ENCODE measurements at places on chromosomes 3 and 15.

- H3K4me1 ChIP-seq = peaks cover 26% of the 10 kb centered on the region
- no peak for DNase-seq
- peak overlapping the region; percentile 79 for H3K27ac ChIP-seq
- H3K36me3 ChIP-seq = no peaks in the 10 kb centered on the region
- no peaks in the 10 kb centered on the region for H3K27me3 ChIP-seq
These were observed 127.7 kb downstream of the SHQ1 start for GRCh38 chr3:72720566-72720965.

DNA sequence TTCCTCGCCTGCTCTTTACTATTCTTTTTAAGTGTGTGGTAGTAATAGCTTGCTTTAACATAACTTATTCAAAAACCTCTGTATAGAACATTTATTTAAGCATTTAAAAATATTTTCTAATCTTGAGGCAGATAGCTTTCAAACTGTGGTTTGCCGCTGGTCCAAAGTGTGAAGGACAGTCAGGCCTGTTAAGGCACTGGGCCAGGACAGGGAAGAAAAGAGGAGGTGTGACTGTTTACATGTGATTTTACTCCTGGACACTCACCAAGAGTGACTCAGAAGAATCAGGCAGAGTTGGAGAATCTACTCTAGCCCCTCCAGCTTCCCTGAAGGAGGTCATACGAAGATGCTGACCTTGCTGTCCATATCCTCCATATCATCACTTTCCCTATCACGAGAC is 44.7 kb downstream of the CEP152 start:
- H3K4me3 ChIP-seq = no peak overlapping the region
- H3K4me1 ChIP-seq = peaks cover 4% of the 10 kb centered on the region
- no peak for DNase-seq
- no peak overlapping the region for H3K27ac ChIP-seq
- H3K27me3 ChIP-seq = no peaks in the 10 kb centered on the region

DNA sequence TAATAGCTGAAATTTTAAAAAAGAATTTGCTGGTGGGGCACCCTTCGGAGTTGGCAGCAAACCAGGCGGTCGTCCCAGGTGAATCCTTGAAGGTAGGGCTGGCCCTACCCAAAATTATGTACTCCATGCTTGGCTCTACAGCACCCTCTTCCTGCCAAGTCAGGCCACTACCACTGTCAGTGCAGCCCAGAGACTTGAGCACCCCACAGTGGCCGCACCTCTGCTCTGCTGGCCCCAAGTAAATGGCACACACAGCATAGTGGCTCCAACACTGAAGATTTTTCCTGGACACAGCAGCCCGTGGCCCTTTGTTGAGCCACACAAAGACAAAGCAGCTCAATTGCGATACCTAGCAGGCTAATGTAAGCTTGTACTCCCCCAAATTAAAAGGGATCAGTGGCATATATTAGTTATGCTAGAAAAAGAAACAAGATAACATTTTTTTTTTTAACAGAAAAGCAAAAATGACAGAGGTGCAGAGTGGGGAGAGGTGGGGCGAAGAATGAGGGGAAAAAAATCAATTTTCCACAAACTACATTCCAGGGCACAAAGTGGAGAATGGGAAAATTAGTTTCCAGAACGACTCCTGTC is 250.5 kb downstream of the UACA start:
- H3K4me1 ChIP-seq = peaks cover 4% of the 10 kb centered on the region
- no peaks in the 10 kb centered on the region for H3K27me3 ChIP-seq
- H3K4me3 ChIP-seq = no peak overlapping the region
- H3K36me3 ChIP-seq = no peaks in the 10 kb centered on the region
- H3K27ac ChIP-seq = no peak overlapping the region

DNA sequence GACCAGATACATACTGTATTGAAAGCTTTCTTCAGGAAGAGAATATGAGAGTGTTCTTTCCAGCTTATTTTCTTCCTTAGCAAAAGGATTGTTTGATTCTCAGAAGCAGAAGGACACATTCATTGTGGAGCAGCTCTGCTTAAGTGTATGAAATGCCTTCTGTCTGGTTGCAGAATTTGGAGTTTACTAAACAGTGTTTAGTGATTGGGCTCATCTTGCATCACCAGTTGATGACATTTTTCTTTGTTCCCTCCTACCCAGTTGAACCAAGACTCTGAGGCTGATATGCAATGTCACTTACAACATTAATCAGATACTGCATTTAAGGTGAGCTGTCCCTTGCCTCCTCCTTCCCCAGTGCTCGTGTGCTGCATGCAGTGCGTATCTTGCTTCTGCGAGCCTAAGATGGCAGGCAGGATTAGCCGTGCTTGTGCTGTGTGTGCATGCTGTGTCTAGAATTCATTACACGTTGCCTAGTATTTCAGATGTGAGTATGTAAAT is 18.4 kb downstream of the ZBTB38 start:
- peak overlapping the region; percentile 73 for H3K27ac ChIP-seq
- H3K4me1 ChIP-seq = peaks cover 47% of the 10 kb centered on the region
- no peaks in the 10 kb centered on the region for H3K36me3 ChIP-seq
- peak overlapping the region; percentile 46 for H3K4me3 ChIP-seq

DNA sequence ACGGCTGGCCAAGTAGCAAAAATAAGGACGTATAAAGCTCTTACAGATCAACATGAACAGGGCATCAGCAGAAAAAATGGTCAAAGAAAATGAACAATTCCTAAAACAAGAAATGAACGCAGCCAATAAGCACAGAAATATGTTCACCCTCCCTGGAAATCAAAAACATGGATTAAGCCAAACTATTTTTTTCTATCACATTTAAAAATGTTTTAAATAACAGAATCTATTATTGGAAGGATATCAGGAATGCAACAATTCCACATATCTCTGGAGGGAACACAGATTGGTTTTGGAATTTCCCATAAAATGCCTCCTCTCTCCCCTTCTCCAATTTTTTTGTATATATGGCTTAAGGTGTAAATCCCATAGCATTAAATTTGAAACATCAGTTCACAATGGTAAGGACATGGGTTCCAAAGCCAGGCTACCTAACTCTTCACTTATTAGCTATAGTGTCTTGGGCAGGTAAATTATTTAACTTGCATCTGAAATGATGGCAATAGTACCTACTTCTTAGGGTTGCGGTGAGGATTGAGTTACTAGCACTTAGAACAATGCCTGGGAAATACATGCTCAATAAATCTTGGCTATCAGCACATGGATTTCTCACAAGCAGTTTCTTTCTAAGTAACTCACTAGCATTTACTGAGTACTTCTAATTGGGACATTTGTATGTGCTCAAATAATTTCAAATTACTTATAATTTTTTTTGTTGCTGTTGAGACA is 10.1 kb downstream of the UACA start:
- H3K4me3 ChIP-seq = no peak overlapping the region
- H3K27me3 ChIP-seq = no peaks in the 10 kb centered on the region
- no peak overlapping the region for H3K27ac ChIP-seq
- DNase-seq = no peak
- H3K36me3 ChIP-seq = no peaks in the 10 kb centered on the region
- H3K4me1 ChIP-seq = peaks cover 5% of the 10 kb centered on the region

DNA sequence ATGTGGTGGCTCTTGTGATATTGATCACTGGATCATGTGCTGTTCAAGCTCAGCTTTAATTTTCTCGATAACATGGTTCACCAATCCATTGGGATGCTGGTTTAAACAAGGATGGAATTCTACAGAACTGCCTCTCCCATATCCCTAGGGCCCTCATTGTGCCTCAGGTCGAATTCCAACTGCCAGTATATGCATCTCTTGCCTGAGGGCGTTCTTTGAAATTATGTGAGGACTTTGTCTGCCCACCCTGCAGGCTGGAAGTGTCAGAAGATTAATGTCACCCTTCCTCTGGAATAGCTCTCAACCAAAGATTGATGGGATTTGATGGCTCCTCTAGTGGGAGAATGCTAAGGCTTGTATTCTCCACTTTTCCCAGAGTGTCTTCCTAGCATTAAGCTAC is 175.6 kb upstream of the GALNT15 start:
- H3K36me3 ChIP-seq = no peaks in the 10 kb centered on the region
- no peaks in the 10 kb centered on the region for H3K4me1 ChIP-seq
- peaks cover 3% of the 10 kb centered on the region for H3K27me3 ChIP-seq
- no peak overlapping the region for H3K4me3 ChIP-seq
- no peak overlapping the region for H3K27ac ChIP-seq

GRCh38 chr15:63135804-63136203 is 14.1 kb downstream of the LACTB start:
- no peak overlapping the region for H3K27ac ChIP-seq
- H3K4me1 ChIP-seq = no peaks in the 10 kb centered on the region
- no peaks in the 10 kb centered on the region for H3K36me3 ChIP-seq
- no peaks in the 10 kb centered on the region for H3K27me3 ChIP-seq
- no peak overlapping the region for H3K4me3 ChIP-seq

GRCh38 chr15:71599418-71600151 is 210.8 kb upstream of the NR2E3 start:
- no peak overlapping the region for H3K27ac ChIP-seq
- H3K4me1 ChIP-seq = no peaks in the 10 kb centered on the region
- peaks cover 17% of the 10 kb centered on the region for H3K27me3 ChIP-seq
- no peak for DNase-seq
- no peak overlapping the region for H3K4me3 ChIP-seq

DNA sequence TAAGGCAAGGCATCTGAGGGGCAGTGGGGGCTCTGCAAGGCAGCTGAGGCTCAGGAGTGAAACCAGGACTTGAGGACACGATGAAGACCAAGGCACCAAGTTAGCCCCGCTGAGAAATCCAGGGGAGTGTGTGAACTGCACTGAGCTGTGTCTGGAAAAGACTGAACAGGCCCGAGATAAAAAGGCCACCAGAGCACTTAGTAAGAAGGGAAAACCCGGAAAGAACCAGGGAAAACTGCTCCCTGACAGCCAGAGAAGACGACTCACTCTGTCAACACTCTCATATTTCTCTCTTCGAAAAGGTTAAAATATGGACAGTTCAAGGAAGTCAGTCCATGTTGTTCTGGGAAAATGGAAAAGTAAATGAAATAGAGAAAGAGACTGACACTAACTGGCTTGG is 109.0 kb downstream of the SEC22A start:
- no peak overlapping the region for H3K27ac ChIP-seq
- peaks cover 37% of the 10 kb centered on the region for H3K27me3 ChIP-seq
- no peaks in the 10 kb centered on the region for H3K4me1 ChIP-seq
- H3K36me3 ChIP-seq = no peaks in the 10 kb centered on the region

- H3K4me3 ChIP-seq = no peak overlapping the region
- H3K27me3 ChIP-seq = no peaks in the 10 kb centered on the region
- H3K4me1 ChIP-seq = no peaks in the 10 kb centered on the region
- DNase-seq = no peak
- H3K27ac ChIP-seq = no peak overlapping the region
- H3K36me3 ChIP-seq = no peaks in the 10 kb centered on the region
These were observed 181.4 kb upstream of the GRM7 start for GRCh38 chr3:6679510-6679909.

- peak overlapping the region; percentile 57 for H3K4me3 ChIP-seq
- H3K27me3 ChIP-seq = no peaks in the 10 kb centered on the region
- peak; percentile 67 for DNase-seq
- no peaks in the 10 kb centered on the region for H3K36me3 ChIP-seq
- H3K4me1 ChIP-seq = peaks cover 5% of the 10 kb centered on the region
- peak overlapping the region; percentile 54 for H3K27ac ChIP-seq
These were observed 3.4 kb downstream of the VILL start for GRCh38 chr3:37993820-37994638.

DNA sequence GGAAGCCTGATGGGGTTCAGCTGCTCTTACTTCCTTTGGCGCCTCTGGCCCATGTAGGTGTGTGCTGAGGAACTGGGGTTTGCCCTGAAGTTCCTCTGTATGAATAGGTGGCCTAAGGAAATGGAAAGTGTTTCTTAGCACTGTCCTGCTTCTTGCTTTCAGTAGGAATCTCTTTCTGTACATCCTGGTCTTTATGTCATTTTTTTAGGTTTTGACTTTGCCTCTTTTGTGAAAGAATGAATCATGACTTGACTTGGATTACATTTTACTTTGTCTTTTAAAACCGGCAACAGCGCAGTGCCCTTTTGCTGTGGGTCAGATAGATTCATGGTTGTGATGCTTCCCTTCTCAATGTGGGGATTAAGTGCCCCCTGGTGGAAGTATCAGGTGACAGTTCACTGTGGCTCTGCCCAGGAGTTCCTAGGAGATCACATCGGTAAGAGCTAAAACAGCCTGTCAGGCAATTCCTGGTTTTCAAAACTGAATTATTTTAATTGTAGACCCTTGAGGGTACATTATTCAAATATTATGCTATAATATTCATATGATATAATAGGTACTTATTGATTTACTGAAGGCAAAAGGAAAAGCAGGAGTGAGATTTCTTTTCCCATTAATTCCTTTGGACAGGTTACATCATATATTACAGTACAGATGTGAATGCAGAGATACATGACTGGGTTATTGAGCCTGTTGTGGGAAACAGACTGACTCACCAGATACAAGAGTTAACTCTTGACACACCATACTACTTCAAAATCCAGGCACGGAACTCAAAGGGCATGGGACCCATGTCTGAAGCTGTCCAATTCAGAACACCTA is 95.4 kb downstream of the HCN4 start:
- no peak overlapping the region for H3K4me3 ChIP-seq
- no peaks in the 10 kb centered on the region for H3K4me1 ChIP-seq
- peaks cover 8% of the 10 kb centered on the region for H3K36me3 ChIP-seq
- peak; percentile 66 for DNase-seq
